ENCODE measurements at places on chromosomes 6 and 20. TPM values are rescaled to one million over a fixed set of nuclear protein-coding genes. Genes with fewer than 3 reads are reported as not detected.
A peak's percentile ranks its signal among the peaks of the same experiment; 100 is the strongest.

DNA sequence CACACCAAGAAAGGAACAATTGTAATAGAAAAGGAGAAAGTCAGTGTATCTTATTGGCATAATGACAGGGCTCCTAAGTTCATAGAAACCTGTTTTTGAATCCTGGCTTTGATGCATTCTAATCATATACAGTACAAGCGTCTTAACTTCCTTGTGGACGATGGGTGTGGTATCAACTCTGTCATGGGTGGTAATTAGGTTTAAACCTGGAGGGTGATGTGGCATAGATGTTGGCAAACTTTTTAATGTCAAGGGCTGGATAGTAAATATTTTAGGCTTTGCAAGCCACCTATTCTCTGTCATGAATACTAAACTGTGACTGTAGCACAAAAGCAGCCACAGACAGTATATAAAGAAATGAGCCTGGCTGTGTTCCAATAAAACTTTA lies 138.7 kb upstream of the EDN1 start:
- DNase-seq: no peak

DNA sequence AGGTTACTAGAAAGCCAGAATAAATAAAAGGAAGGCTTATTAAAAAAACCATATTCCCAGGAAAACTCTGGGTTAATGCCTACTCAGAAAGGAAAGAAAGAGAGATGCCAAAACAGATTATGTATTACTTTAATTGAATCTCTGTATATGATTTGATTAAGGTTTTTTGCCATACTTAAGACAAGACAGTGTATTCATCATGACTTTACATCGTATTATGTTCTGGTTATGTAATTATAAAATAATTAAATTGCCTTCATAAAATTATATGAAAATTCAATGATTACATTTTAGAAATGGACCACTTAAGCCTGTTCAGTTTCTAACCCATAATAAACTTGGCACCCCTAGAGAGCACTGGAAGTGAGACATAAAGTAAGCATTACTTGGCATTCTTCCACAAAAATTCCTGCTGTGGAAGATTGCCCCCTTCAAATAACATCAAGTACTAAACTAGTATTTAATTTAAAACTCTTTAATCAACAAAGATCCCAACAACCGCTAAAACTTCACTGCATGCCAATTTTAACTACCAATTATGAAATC lies 20.8 kb upstream of the IBTK start:
- DNase-seq: no peak

DNA sequence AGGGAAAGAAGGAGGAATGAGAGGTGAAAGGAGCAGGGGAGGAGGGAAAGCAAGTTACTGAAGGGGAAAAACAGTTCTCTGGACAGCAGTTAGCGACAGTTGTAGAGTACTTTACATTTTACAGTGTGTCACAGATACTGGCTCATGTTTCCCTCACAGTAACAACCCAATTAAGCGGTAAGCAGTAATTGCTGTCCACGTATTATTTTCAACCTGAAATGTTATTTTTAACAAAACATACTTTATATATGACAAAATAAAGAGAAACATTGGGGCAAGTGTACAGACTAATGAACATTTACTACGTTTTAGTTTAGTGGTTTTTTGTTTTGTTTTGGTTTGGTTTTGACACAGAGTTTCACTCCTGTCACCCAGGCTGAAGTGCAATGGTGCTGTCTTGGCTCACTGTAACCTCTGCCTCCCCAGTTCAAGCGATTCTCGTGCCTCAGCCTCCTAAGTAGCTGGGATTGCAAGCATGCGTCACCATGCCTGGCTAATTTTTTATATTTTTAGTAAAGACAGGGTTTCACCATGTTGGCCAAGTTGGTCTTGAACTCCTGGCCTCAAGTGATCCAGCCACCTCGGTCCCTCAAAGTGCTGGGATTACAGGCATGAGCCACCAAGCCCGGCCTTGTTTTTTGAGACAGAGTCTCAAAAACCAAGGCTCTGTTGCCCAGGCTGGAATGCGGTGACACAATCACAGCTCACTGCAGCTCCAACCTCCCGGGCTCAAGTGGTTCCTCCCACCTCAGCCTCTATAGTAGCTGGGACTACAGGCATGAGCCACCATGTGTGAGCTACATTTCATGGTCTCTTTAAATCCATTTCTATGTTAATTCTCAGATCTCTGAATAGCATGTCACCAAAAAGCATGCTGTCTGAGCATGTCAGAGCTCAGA lies 22.6 kb upstream of the BTN3A2 start:
- peak; percentile 30 for DNase-seq

DNA sequence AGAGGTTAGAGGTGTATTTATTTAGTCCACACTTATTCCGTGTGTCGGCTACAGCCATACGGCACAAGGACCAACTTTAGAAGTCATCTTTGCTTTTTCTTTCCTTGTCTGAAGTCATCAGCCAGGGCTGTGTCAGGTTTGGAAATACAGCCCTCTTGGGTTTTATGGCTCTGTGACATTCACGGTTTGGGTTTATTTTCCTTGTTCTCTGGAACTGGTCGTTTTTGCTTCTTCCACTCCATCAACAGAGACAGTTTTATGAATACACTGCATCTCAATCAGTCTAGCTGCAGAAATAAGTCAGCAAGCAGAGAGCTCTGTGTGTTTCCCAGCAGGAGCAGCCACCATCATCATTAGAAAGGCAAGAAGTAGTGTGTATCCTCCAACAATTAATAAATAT lies 132.5 kb downstream of the TBC1D7 start:
- DNase-seq: no peak

GRCh38 chr20:57693002-57693582 lies 16.7 kb downstream of the PMEPA1 start:
- peak; percentile 77 for DNase-seq

DNA sequence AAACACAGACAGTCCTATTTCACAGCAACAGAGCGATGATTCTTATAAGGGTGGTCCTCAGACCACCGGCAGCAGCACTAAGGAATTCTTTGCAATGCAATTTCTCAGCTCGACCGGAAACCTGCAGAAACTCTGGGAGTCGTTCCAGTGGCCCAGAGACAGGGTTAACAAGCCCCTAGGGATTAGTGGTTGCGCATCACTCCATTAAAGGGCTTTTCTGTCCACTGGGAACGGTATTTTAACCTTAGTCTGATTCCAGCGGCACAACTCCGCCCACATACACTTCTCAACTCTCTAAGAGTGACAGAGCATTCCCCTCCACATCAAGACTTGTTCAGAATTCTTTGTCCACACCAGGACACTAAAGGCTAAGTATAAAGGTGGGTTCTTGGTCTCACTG lies 341.5 kb downstream of the TFAP2A start:
- no peak for DNase-seq

GRCh38 chr6:37126961-37127616 lies 42.9 kb upstream of the PIM1 start:
- DNase-seq: no peak

- peak; percentile 47 for DNase-seq
These were observed 66.6 kb downstream of the JARID2 start for GRCh38 chr6:15312500-15312899.

- no peak for DNase-seq
These were observed 10.3 kb downstream of the MTHFD1L start for GRCh38 chr6:150875841-150876240.

- no peak for DNase-seq
These were observed 128.7 kb downstream of the SIM1 start for GRCh38 chr6:100335991-100336390.

DNA sequence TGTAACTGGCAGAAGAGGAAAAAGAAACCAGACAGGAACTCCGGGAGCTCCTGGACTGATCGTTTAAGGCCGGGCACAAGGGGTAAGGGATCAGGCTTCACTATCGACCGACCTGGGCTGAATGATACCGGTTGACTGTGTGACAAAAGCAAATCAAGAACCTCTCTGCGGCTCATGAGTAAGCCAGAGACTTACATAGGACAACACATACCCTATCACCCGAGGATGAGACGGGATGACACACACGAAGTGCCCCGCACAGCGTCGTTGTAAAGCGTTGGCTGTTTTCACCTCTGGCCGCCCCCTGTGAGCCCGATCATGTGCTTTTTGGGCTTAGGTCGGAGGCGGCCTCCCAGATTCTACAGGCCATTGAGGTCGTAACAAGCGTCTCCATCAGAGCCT lies 695 bp upstream of the TGIF2 start:
- peak; percentile 24 for DNase-seq

DNA sequence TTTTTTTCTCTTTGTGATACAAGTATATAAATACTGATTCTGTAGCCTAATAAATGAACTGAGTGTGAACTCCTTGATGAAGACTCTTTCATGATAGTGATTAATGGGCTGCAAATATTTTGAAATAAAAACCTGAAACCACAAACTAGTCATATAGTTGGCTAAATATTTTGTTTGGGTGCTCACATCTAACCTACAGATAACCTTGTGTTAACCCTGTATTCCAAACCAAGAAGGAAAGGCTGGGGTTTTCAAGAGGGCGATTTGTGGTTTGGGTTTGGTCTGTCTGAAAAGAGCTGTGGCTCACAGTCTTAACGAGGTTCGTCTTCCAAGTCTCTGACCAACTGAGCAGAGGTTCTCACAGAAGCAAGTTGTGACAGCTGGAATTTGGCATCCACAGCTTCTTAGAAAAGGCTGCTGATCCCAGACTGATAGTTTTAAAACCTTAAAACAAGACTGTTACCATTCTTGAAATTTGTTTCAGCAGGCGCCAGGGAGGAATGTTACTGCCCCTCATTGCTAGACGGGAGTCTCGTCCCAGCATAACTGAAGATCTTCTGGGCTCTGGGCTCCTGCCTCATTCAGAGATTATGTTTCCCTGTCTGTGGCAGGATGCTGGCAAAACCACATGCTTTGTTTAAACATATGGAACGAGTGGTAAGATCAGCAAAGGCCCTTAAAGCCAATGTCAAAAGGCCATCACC lies 736.4 kb upstream of the MARCKS start:
- peak; percentile 100 for DNase-seq

DNA sequence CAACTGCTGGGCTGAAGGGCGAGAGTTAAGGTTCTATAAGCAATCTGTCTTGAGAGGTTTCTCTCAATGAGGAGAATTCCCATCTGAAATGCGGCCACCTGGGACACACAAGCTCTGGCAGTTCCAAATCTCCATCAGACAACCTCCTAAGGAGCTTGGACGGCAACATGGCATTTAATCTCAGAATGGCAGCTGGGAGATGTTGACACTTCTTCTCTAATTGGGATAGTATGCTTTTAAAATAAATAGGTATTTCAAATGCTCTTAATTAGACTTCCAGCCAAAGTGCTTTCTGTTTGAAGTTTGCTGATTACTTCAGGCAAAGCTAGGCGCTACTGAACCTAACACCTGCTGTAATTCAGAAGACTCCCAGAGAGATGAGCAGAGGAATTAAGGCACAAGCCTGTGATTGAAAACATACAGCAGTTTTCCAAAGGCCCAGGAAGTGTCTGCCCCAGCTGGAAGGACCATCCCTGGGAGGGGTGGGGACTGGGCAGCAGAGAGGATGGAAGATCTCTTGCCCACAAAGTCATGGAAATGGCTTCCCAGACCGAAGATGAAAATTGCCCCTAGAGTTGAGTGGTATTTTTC lies 59.1 kb upstream of the KCNK16 start:
- DNase-seq: no peak

DNA sequence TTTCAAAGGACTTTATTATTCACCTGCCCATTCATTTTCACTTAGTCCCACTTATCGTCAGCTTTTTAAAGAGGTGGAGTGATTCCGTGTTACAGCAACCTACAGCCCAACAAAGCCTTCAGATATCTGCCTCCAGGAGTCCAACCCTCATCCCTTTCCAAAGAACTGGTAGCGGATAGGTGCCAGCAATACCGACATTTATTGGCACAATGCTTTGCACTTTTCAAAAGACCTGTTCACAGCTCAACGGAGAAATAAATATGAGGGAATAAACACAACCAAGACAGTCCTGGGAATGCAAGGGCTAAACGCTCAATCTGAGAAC lies 819 bp upstream of the MTRF1L start:
- DNase-seq: no peak

GRCh38 chr20:53833333-53834061 lies 236.9 kb downstream of the BCAS1 start:
- DNase-seq: no peak

DNA sequence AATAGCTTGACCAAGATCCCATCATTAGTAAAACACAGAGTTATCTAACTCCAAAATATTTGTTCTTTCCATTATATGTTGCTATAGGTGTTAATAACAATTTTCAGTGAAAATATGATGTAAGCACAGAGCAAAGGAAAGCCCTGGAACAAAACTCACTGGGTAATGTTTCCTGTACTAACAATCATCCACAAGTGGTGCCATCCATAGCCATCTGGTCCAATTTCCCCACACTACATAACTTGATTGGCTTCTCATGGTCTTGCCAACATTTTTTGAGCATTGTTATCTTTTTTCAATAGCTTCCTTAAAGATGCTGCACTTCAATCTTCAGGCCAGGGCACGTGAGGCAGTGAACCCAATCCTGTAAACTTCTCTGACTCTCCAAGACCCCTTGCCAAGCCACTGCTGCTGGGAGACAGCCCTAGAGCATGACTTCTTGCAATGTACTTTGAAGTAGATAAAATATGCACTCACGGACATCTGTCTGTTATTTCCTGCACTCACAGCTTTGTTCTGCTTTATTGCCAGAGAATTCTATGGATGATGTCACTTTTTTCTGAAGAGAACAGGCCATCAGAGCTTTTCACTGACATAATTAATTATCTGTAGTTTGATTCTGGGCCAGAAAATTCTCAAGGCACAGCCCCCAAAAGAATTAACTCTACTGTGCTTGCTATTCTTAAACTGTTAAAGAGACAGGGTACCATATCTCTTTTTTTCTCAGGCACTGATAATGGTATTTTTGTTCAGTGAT lies 97.5 kb upstream of the TMEM30A start:
- DNase-seq: peak; percentile 36

DNA sequence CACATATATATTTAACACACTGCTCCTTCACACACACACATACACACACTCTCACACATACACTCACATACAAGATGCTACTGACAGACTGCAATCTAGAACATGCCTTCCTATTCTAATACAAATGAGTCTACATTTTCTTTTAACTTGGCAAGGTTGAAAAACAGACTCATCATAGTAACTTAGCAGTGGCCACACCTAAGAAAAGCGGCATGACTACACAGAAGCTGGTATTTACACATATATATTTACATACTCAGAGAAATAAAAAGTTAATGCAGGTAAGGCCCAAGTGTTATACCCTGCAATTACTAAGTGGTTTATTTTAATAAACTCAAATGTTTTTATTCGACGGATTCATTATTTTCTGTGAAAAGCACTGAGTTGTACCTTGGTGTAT lies 209.3 kb downstream of the FOXC1 start:
- no peak for DNase-seq

GRCh38 chr6:14635195-14635594 lies 517.6 kb downstream of the CD83 start:
- DNase-seq: no peak

The MEA1 gene
- 55.9 TPM for total RNA-seq

The TCF15 gene
- not detected for total RNA-seq

The SPTLC3 gene
- total RNA-seq: 5.6 TPM

The PKIB gene
- total RNA-seq: 64.1 TPM

The SPATS1 gene
- not detected for total RNA-seq

The C6orf15 gene
- 4.6 TPM for total RNA-seq

The PBOV1 gene
- not detected for total RNA-seq

The CTCFL gene
- total RNA-seq: not detected

The HLA-DRB1 gene
- 1.5 TPM for total RNA-seq

The ZNF165 gene
- total RNA-seq: 0.48 TPM

Data from astrocyte (in vitro differentiated cells and primary cell).